ENCODE measurements at places on chromosomes 13 and 19.

GRCh38 chr19:2121416-2122051 is 24.8 kb downstream of the IZUMO4 start:
- DNase-seq, result no peak

DNA sequence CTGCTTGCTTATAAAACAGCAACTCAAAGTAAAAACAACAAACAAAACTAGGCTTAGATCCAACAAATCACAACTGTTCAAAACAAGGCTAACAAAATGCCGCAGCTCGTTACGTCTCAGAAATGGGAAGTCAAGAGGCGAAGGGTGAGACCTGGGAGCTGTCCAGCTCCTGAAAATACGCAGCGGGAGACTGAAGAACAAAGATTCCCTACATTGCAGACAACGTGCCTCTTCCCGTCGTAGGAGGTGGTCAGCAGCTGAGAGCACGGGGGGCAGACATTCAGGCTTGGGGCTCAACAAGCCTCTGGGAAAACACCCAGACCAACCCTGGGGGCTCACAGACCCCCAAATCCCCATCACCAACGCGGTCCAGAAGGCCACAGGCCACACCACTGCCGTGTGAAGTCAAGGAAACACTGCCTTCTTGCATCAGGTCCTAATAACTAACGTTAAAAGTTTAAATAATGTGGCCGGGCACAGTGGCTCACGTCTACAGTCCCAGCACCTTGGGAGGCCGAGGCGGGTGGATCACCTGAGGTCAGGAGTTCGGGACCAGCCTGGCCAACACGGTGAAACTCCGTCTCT is 13.5 kb downstream of the PLPP2 start:
- no peak for DNase-seq

- DNase-seq, result no peak
These were observed 27.1 kb downstream of the STK24 start for GRCh38 chr13:98549728-98550317.

DNA sequence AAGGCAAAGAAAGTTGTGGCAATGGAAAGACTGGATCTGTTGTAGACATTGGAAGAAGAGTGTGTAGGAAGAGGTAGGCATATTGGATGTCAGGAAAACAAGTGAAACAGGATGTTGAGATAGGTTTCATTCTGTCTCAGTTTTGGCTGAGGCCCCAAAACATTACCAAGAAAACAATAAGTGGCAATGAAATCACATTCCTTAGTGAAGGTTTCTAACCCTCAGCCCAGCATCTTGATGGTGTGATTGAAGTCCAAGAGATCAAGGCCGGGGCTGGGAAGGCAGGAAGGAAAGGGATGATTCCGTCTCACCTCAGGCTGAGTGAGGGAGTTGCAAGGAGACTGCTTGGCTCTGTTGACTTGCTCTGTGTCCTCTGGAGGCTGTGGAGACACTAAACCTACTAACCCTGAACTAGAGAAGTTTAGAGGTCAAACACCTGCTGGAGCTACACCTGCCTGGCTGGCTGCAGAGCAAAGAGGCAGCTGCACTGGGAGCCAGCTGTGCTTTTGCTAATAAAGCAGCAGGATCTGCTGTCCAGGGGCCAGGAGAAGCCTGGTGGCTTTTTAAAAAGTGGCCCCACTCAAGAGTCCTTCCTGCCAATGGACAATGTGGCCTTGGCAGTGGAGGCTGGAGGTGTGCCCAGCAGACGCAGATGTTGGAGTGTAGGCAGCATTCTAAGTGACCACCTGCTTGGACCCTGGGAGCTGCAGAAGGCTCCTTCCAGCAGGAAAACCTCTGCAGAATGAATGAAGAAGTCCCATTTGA is 53.6 kb downstream of the DGKH start:
- DNase-seq, result no peak

GRCh38 chr13:29681864-29682263 is 86.4 kb upstream of the SLC7A1 start:
- no peak for DNase-seq

GRCh38 chr13:109180905-109181425 is 551.6 kb downstream of the MYO16 start:
- no peak for DNase-seq

DNA sequence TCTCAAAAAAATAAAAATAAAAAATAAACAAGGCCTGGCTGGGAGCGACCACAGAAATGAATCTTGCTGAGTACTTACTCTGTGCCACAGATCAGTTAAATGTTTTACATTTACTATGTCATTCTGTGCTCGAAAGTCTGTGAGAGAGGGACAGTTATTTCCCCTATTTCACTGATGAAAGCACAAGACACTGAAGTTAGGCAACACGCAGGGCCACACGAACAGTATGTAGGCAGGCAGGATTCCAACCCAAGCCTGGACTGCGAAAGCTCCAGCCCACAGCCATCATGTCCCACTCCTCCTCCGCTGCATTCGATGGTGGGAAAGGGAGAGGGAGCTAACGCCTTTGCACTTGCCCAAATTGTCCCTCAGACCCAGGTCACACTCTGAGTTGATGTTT is 34.2 kb downstream of the RUBCNL start:
- no peak for DNase-seq

GRCh38 chr13:109400209-109400608 is 386.2 kb downstream of the IRS2 start:
- no peak for DNase-seq

DNA sequence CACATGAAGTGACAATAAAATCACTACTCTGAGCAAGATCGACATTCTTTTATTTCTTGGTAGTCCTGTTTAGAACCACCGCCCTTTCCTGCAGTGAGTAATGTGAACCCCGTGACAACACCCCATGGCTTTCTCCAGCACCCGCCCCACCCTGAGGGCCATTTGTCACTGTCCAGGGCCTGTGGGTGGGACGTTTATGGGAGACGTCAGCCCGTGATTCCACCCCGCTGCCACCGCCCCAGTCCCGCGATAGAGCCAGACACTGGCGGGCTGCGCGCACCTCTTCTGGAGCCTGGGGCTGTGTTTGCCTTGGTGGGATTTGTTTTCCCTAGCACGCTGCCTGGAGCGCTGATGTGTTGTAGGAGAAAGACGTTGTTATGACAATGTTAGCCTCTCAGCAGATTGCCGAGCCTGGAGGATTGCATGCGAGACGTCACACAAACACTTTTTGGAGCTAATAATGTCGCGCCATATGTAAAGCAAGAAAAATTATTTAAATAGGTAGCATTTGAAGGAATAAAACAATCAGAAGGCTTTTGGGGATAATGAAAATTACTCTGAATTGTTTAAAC is 263.7 kb downstream of the TEX29 start:
- no peak for DNase-seq

DNA sequence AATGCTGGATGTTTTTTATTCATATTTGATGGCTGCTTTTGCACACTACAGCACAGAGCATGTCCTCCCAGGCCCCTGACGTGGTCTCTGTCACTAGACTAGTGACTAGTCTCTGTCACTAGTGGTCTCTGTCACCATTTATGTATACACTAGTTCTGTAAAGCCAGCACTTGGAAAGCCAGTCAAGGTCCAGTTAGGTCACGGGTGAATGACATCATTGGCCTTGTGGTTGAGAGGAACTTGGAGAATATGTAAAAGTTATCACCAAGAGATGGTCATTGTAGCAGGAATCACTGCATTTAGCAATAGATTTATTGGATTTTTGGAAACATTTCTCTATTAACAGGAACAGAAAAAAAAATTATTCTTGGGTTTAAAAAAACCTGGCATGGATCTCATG is 72.9 kb downstream of the SHISA2 start:
- DNase-seq, result no peak

DNA sequence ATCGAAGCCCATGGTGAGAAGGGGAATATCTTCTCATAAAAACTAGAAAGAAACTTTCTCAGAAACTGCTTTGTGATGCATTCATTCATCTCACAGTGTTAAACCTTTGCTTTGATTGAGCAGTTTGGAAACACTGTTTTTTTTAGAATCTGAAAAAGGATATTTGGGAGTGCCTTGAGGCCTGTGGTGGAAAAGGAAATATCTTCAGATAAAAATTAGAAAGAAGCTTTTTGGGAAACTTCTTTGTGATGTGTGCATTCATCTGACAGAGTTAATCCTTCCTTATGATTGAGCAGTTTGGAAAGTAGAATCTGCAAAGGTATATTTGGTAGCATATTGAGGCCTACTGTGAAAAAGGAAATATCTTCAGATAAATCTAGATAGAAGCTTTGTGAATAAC is 1594.9 kb downstream of the UQCRFS1 start:
- no peak for DNase-seq

GRCh38 chr19:48928164-48929025 is 5.1 kb upstream of the DHDH start:
- no peak for DNase-seq

DNA sequence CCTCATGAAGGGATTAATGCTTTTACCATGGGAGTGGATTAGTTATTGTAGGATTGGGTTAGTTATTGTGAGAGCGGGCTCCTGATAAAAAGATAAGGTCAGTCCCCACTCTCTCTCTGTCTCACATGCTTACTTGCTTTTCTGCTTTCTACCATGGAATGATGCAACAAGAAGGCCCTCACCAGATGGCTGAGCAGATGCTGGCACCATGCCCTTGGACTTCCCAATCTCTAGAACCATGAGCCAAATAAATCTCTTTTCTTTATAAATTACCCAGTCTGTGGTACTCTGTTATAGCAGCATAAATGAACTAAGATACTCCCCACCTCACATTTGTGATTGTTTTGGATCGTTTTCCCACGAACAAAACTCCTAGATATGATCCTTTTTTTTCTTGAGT is 353.8 kb downstream of the DNAJC15 start:
- no peak for DNase-seq

- DNase-seq, result no peak
These were observed 182.0 kb downstream of the RGCC start for GRCh38 chr13:41639237-41639904.

DNA sequence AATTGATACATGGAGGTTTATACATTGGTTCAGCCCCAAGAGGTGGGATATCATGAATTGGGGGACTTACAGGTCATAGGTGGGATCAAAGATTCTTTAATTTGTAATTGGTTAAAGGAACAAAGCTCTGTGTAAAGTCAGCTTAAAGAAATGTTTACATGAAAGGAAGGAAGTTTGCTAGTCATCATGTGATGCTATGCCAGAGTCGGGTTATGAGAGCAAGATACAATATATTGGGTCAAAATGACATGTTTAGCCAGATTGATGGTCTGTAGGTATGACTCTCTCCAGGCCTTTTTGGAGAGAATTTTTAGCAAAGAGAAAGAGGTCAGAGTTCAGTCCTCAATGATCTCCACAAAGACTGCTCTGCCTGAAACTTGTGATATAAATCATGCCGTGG is 5.3 kb upstream of the CYSLTR2 start:
- no peak for DNase-seq

DNA sequence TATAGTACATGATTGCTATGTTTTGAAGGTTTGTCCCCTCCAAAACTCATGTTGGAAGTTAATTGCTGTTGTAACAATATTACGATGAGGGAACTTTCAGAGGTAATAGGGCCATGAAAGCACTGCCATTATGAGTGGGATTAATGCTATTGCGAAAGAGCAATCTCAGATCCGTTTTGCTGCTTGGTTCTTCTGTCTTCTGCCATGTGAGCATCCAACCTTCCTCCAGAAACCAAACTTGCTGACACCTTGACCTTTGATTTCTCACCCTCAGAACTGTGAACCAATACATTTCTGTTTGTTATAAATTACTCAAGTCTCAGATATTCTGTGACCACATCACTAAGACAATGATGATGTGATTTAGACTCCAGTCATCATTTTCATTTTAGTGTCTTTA is 2590.9 kb downstream of the PCDH9 start:
- no peak for DNase-seq

- no peak for DNase-seq
These were observed 61.1 kb upstream of the GPR12 start for GRCh38 chr13:26821672-26822071.

- DNase-seq, result no peak
These were observed 393.6 kb downstream of the TDRD3 start for GRCh38 chr13:60790620-60791019.

GRCh38 chr13:41678848-41679247 is 221.5 kb downstream of the RGCC start:
- DNase-seq, result no peak

- DNase-seq, result no peak
These were observed at the start of gene IGFL2 for GRCh38 chr19:46147791-46148288. IGFL2 (plus strand) TSS chr19:46148238; CDS start chr19:46148279, 41 bp downstream.

DNA sequence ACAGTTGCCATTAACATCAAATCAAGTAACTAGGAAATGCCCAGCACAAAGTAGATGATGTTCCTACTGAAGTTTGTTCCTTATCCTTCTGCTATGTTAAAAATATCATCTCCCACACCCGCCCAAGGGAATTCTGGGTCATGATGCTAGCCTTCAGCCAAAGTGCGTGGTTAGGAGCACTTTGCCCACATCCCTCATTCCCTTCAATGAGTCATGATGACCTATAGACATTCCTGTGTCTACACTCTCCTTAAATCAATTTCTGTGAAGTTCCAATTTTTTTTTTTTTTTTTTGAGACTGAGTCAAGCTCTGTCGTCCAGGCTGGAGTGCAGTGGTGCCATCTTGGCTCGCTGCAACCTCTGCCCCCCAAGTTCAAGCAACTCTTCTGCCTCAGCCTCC is 17.0 kb downstream of the RXFP2 start:
- DNase-seq, result no peak

GRCh38 chr13:35140831-35141230 is 198.8 kb downstream of the NBEA start:
- no peak for DNase-seq

DNA sequence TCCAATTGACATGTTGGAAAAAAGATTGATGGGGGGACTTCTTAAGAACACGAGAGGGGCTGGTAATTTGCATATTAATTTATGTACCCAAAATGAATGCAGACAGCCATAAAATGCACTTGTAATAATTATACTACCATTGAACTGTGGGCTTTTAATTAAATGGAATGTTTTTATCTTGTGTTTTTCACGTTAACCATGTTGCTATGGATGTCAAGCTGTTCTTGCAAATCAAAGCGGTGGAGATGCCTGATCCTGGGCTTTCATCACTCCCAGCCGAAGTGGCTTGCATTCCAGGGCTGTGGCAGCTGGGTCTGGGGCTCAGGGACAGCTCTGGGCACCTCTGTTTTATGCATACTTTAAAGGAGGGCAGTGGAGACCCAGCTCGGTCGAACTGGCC is 179.4 kb upstream of the TMTC4 start:
- DNase-seq, result no peak

GRCh38 chr13:69389899-69390298 is 717.7 kb upstream of the ATXN8OS start:
- no peak for DNase-seq

DNA sequence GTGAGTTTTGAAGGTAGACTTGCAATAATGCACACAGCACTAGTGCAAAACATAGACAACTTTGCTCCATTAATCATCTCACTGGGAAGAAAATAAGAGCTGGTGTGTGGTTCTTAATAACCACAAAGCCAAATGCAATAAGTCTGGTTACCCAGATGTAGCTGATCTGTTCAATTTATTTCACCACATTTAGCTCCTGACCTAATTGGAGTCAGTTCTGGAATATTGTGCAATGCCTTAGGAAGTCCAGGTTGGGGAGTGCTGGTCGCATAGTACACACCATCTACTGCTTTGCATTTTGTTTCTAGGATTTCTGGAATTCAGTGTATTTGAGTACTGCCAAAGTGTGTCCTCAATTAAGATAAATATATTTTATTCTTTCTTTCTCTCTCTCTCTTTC is 483.3 kb upstream of the SPRY2 start:
- no peak for DNase-seq

All from T-helper 22 cell (primary cell).